ENCODE measurements at places on chromosomes 6 and 20.

DNA sequence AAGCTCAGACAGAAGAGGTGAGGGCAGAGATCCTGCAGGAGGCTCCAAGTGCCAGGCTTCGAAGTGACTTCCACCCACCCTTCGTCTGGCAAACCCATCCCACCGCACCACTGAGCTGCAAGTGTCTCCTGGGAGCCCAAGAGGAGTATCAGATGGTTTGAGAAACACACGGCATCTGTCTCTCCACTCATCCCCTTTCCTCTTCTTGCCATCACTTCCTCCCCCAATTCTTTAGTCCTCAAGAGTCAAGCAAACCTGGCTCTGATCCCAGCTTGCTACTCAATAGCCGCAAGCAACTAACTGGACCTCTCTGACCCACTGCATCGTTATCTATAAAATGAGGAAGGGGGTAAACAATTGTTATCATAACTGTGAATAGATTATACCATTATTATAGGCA, 142.1 kb downstream of the BMP7 start:
- no peak for DNase-seq

- no peak for DNase-seq
Observed at GRCh38 chr6:166423051-166423745, 40.5 kb upstream of the MPC1 start.

DNA sequence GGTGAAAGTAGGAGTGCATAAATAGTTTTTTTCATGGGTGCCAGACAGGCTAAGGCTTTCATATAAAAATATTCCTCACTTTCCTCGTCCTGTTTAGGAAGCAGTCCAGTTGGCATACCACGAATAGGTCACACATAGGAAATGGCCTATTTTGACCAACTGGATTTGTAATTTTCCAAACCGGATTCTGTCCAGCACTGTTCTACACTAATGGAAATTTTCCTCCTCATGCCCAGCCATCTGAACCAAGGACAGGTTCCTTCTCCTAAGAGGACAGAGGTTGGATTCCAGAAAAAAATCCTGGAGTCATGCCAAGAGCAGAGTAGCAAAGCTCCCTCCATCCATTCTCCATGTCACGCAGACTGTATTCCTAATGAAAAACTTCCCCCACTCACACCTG, 43.1 kb downstream of the PANK2 start:
- no peak for DNase-seq

DNA sequence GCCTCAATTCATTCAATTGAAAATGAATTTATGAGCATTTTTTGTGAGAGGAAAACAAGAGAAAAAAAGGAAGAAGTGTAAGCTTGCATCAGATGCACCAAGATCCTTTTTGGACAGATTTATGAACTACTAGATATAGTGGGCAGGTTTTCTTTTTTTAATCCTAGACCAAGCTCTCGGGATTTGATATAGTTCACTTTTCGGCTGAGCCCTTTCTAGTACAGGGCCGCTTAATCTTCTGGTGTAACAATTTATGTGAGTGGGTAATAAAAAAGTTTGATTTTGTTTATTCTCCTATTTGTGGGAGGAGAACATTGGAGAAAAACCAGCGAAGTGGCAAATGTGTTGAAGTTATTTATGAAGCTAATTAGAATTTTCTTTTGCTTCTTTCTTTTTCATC, 538.0 kb downstream of the UTRN start:
- DNase-seq = no peak

DNA sequence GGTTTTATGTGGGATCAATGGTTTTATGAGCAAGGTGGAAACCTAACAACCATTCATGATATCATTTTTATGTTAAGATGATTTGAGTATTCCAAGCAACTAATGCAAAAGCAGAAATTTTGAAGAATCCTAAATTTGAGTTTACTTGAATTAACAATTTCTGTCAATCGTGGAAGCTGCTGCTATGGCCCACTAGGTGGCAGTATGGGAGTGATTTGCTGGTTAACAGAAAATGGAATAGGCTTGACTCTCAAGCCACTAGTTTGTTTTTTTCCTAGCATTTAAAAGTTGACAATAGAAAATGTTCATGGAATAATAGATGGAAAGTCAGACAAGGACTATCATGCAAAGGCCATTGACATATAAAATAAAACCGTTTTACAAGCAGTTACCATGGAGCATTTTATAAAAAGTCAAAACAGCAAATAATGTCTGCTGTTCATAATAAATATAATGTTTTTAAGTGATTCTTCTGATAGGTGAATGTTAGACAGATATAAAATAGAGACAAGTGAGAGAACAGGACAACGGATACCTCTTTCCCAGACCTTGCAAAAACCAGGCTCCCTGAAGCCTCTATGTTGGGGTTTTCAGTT, 43.0 kb upstream of the TMEM200A start:
- DNase-seq = peak; percentile 64

DNA sequence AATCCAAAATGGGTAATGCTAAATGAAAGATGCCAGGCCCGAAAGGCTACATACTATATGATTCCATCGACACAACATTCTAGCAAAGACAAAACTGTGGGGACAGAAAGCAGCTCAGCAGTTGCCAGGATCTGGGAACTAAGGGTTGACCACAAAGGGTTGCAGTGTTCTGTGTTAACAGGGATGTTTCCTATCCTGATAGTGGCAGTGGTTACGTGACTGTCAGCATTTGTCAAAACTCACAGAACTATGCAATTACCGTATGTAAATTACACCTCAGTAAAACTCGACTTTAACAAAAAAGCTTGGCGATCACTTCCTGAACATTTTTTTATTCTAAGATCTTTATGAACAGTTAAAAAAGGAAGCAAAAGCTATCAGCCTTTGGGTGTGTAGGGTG, 83.9 kb downstream of the BANF2 start:
- no peak for DNase-seq

All from activated CD4-positive, alpha-beta T cell treated with anti-CD3 and anti-CD28 coated beads, Interleukin-2, Interleukin-4, amounts not matched to agents 100 ng/mL and 50 ng/mL, durations not matched to agents 16 hours and 8 hours (primary cell).